ENCODE measurements at places on chromosomes 7 and 10.

DNA sequence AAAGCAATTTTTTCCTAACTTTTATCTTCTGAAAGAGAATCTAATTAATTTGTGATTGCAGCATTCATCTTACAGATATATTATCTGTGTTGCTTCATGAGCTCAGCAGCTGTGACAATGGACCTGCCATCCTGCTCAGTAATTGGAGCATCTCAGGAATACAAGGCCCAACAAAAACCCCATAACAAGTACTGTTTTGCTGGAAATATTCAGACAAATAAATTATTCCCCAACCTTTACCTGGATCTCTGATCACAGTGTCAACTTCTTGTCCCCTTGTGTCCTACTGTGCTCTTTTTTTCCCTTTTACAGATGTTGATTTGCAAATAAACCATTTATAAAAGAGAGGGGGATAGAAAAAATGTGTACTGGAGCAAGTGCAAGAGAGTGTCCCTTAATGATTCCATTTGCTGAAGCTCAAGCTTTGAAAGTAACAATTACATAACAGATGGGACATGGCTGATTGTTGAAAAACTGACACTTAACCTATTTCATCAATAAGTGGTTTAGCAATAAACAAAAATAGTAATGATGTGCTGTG lies 1063.4 kb upstream of the GHITM start:
- DNase-seq = no peak

GRCh38 chr7:30119890-30120577 lies 14.8 kb upstream of the MTURN start:
- DNase-seq = no peak

DNA sequence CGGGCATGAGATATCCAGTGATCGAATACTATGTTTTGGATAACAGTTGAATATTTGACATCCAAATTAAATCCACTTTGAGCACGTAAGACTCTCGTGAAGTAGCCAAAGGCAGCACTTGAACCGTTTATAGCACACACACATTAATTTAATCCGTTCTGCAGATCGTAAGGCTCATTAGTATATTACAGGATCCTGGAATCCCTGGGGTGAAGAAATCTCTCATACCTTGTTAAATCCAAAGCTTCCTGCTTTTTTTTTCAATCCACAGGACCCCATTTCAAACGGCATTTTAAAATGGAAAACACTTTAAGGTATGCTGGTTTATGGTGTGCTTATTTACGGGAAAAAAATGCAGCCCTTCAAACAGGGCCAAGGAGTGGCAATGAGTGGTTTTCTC lies 158.4 kb upstream of the ADARB2 start:
- no peak for DNase-seq

GRCh38 chr10:71969929-71970328 lies 5.7 kb downstream of the CHST3 start:
- no peak for DNase-seq

- no peak for DNase-seq
Observed at GRCh38 chr7:42950417-42950816, 18.2 kb downstream of the MRPL32 start.

DNA sequence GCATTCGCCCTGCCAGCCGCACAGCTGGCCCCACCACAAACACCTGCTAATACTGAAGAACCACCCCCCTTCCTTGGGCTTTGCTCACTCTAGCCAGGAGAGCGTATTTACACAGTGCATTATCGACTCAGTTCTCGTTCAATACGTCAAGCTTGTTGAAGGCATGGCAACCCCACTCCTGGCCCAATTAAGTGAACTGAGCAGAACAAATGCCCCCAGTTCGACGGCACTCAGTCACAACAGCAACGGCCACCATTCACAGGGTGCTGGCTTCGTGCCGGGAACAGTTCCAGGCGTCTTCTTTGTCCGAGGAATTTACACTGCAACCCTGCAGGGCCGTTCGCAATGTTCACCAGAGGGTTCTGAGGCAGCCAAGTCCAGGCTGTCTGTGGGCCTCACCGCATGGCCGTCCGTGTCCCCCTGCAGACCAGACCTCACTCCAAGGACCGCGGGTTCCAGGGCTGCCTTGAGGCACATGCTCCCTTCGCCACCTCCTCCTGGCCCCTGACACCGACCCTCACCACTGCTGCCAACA lies 175.3 kb downstream of the DIP2C start:
- no peak for DNase-seq

DNA sequence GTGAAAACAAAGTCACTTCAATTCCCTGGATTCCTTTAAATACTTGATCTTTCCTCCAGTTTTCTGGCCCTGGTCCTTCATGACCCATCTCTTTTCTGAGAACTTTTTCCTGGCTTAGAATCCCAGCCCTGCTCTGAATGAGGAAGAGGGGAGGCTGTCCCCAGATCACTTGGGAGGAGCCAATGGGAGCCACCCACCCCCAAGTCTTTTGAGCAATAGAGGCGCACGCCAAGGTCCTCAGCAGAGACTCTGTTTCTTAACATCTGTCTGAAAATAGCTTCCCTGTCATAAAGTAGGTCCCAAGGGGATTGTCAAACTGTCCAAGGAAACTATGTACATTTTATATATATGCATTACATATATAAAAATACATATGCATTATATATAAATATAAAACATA lies 126.8 kb downstream of the ADRA2A start:
- no peak for DNase-seq
